ENCODE measurements at places on chromosomes 2 and 18. TPM values are rescaled to one million over a fixed set of nuclear protein-coding genes. Genes with fewer than 3 reads are reported as not detected.
A peak's percentile ranks its signal among the peaks of the same experiment; 100 is the strongest.

- H3K27ac ChIP-seq: no peak overlapping the region
- H3K4me1 ChIP-seq: no peaks in the 10 kb centered on the region
- DNase-seq: no peak
- no peak overlapping the region for H3K4me3 ChIP-seq
- no peaks in the 10 kb centered on the region for H3K27me3 ChIP-seq
Measured at GRCh38 chr2:29423061-29423666, 307.9 kb downstream of the CLIP4 start.

DNA sequence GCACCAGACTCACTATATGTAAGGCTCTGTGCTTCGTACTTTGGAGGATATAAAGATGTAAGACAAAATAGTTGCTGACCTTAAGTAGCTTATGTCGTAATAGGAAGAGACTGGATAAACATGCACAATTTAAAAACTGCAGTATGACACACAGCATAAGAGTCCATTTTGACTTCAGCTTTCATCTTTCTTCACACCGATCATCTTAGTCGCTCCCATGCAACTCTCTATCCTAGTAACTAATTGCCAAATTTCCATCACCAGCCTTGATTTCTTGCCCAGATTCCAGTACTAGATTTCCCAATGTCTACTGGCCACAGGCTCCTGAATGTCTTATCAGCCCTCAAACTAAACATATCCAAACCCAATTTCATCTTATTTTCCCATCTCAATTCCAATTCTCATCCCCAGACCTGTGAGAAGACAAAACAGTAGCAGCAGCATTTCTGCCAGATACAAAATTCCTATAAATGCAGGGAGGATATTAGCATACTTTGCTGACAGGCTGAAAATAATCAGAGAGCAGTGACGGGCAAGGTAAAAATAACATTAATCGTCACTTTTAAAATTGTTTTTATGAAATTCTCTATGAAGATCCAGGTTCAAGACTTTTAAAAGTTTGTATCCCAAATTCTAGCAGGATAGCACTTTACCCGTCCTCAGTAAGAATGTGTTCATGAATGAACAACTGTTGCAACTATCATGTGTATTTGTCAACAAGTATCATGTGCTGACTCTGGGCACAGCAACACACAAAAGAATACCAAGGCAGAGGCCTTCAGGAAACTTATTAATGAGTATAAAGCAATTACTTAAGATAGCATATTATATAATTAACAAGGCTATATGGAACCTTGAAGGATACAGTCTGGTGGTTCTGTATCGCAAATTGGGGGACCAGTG, 42.2 kb downstream of the KIDINS220 start:
- peaks cover 62% of the 10 kb centered on the region for H3K36me3 ChIP-seq
- no peak overlapping the region for H3K27ac ChIP-seq
- H3K27me3 ChIP-seq: no peaks in the 10 kb centered on the region
- H3K4me3 ChIP-seq: no peak overlapping the region

- H3K36me3 ChIP-seq: no peaks in the 10 kb centered on the region
- no peak for DNase-seq
- H3K27me3 ChIP-seq: peaks cover 11% of the 10 kb centered on the region
- H3K27ac ChIP-seq: no peak overlapping the region
Measured at GRCh38 chr2:70808983-70809958, 11.1 kb downstream of the CLEC4F start.

GRCh38 chr18:54713386-54713785, 114.9 kb upstream of the RAB27B start:
- H3K4me1 ChIP-seq: peaks cover 5% of the 10 kb centered on the region
- no peak overlapping the region for H3K4me3 ChIP-seq
- H3K27ac ChIP-seq: no peak overlapping the region
- no peak for DNase-seq

GRCh38 chr2:170770606-170771420, 635 bp downstream of the ERICH2 start:
- H3K27me3 ChIP-seq: peaks cover 16% of the 10 kb centered on the region
- 0 out of 2 replicates have a peak overlapping the region, but pooled peaks have one; percentile 2 for H3K27ac ChIP-seq

- H3K36me3 ChIP-seq: no peaks in the 10 kb centered on the region
- no peak overlapping the region for H3K4me3 ChIP-seq
- no peak overlapping the region for H3K27ac ChIP-seq
Measured at GRCh38 chr2:78992451-78992806, 33.1 kb upstream of the REG3G start.

DNA sequence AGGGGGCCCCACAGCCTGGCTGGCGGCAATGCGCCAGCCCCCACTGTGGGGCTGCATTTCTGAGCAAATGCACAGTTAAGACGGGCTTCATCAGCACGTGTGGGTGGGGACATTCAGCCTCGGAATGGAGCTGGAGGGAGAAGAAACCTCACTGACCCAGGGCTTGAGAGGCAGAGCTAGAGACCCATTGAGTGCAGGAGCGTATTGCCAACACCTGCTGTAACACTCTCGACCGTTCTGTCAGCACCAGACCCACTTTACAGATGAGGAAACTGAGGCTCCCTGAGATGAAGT, 200.9 kb upstream of the RAB6C start:
- H3K4me3 ChIP-seq: no peak overlapping the region
- DNase-seq: no peak
- no peaks in the 10 kb centered on the region for H3K4me1 ChIP-seq
- peaks cover 4% of the 10 kb centered on the region for H3K27me3 ChIP-seq
- no peak overlapping the region for H3K27ac ChIP-seq

DNA sequence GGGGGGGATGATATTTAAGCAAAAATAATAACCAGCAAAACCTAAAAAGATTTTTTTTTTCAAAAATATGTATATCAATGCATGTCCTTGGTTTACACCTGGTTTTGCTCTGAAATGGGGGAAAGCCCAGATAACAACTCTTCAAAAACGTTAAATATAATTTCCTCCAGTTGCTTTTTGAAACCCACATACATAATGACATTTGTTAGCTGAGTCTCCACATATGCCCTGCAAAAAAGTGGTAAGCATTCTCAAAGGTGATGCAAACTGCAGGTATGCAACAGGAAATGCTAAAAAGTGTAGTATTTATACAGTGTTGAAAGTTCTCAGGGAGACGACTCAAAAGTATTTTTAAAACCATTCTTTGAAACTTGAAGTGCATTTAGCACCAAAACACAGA, 258.6 kb downstream of the ZEB2 start:
- no peaks in the 10 kb centered on the region for H3K36me3 ChIP-seq
- no peak for DNase-seq
- no peak overlapping the region for H3K27ac ChIP-seq
- H3K4me3 ChIP-seq: no peak overlapping the region

DNA sequence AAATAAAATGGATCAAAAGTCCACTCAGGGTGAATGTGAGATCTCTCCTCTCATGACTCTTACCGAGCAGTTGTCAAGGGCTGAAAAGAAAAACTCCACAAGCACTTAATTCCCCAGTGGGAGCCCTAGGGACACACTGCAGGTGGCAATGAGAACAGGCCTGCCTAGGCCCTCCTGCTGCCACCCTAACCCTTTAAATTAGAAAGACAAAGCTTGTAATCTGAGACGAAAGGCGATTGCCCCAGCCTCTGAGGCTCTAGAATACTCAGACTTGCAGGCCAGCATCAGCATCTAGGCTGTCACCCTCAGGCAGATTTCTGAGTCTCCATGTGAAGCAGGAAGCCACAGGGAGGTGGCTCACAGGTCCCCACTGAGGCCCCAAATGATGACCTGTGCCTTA, 457.0 kb upstream of the MYT1L start:
- H3K27me3 ChIP-seq: no peaks in the 10 kb centered on the region
- H3K27ac ChIP-seq: no peak overlapping the region
- no peak overlapping the region for H3K4me3 ChIP-seq
- H3K36me3 ChIP-seq: no peaks in the 10 kb centered on the region
- DNase-seq: no peak
- H3K4me1 ChIP-seq: no peaks in the 10 kb centered on the region

- H3K27me3 ChIP-seq: no peaks in the 10 kb centered on the region
- no peak overlapping the region for H3K4me3 ChIP-seq
- no peaks in the 10 kb centered on the region for H3K4me1 ChIP-seq
- DNase-seq: no peak
- no peak overlapping the region for H3K27ac ChIP-seq
Measured at GRCh38 chr2:16114070-16114469, 173.7 kb downstream of the MYCN start.

GRCh38 chr2:174085781-174086180, 120.6 kb upstream of the SP3 start:
- H3K27me3 ChIP-seq: no peaks in the 10 kb centered on the region
- H3K4me3 ChIP-seq: no peak overlapping the region
- no peak overlapping the region for H3K27ac ChIP-seq
- no peak for DNase-seq
- H3K4me1 ChIP-seq: no peaks in the 10 kb centered on the region

- H3K27ac ChIP-seq: no peak overlapping the region
- no peaks in the 10 kb centered on the region for H3K36me3 ChIP-seq
- no peak overlapping the region for H3K4me3 ChIP-seq
- H3K27me3 ChIP-seq: peaks cover 7% of the 10 kb centered on the region
- no peak for DNase-seq
Measured at GRCh38 chr2:169727065-169727464, 6.6 kb upstream of the KLHL23 start.

DNA sequence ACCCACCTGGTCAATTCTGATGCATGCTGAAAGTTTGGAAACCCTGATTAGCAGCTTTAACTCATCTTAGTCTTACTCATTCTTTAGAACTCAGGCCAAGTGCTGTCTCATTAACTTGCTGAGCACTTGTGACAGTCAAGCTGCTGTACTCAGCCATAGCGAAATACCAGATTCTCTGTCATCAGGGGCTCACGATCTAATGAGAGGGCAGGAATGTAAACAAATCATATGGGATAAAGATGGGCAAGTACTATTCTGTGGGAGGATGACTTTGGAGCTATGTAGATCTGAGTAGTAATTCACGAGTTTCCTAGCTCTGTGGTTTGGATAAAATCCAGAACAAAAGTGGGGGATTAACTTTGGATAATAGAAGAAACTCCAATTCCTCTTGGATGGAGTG, 376.6 kb downstream of the HRH4 start:
- H3K4me1 ChIP-seq: no peaks in the 10 kb centered on the region
- H3K4me3 ChIP-seq: no peak overlapping the region
- no peak overlapping the region for H3K27ac ChIP-seq
- no peaks in the 10 kb centered on the region for H3K36me3 ChIP-seq
- H3K27me3 ChIP-seq: no peaks in the 10 kb centered on the region

- H3K4me1 ChIP-seq: peaks cover 31% of the 10 kb centered on the region
- H3K36me3 ChIP-seq: peaks cover 21% of the 10 kb centered on the region
- DNase-seq: no peak
Measured at GRCh38 chr2:218397820-218398436, 1.7 kb upstream of the CTDSP1 start.

- H3K27me3 ChIP-seq: no peaks in the 10 kb centered on the region
- no peak overlapping the region for H3K4me3 ChIP-seq
- H3K4me1 ChIP-seq: no peaks in the 10 kb centered on the region
- no peak for DNase-seq
Measured at GRCh38 chr18:76980663-76981395, 151.8 kb downstream of the MBP start.

DNA sequence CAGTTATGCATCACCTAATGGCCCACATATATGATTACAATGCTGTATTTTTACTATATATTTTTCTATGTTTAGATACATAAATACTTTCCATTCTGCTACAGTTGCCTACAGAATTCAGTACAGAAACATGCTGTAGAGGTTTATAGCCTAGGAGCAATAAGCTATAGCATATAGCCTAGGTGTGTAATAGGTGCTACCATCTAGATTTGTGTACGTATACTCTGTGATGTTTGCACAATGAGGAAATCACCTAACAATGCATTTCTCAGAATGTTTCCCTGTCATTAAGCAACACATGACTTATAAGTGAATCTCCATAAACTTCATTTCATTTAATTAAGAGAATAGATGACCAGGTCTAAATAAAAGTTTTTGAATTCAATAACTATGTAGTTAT, 43.5 kb downstream of the SLC38A11 start:
- no peak for DNase-seq
- H3K27me3 ChIP-seq: no peaks in the 10 kb centered on the region
- no peaks in the 10 kb centered on the region for H3K36me3 ChIP-seq

GRCh38 chr2:37020887-37021796, 54.8 kb upstream of the STRN start:
- H3K4me3 ChIP-seq: no peak overlapping the region
- no peaks in the 10 kb centered on the region for H3K27me3 ChIP-seq
- no peak overlapping the region for H3K27ac ChIP-seq

GRCh38 chr18:73948497-73948896, 199.1 kb downstream of the FBXO15 start:
- H3K27ac ChIP-seq: no peak overlapping the region
- no peaks in the 10 kb centered on the region for H3K36me3 ChIP-seq
- no peak for DNase-seq

- H3K4me3 ChIP-seq: no peak overlapping the region
- peaks cover 13% of the 10 kb centered on the region for H3K36me3 ChIP-seq
- H3K4me1 ChIP-seq: peaks cover 18% of the 10 kb centered on the region
- no peaks in the 10 kb centered on the region for H3K27me3 ChIP-seq
- H3K27ac ChIP-seq: no peak overlapping the region
- DNase-seq: peak; percentile 45
Measured at GRCh38 chr2:46540496-46541331, 61.3 kb downstream of the TMEM247 start.

DNA sequence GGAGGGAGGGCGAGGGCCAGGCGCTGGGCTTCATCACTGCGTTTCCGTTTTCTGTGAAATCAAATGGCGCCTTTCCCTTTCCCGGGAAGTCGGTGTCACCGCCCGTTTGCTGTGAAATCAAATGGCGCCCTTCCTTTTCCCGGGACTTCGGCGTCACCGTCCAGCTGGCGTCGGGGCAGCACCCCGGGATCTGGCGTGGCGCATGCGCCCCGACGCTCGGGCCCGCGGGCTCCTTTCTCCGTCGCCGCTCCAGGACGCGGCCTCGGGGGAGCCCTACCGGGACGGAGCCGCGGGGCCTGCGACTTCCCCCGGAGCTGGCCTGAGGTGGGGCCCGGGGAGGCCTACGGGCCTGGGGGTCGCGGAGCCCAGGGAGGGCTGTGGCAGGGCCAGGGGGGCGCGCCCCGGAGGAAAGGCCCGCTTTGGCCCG, at the start of gene FAM228A:
Gene FAM228A, plus strand, starts transcription at position 203 of the 427 bp plus-strand sequence. CDS start 428 bp downstream, outside the sequence.
- H3K4me1 ChIP-seq: no peaks in the 10 kb centered on the region
- H3K36me3 ChIP-seq: no peaks in the 10 kb centered on the region
- H3K4me3 ChIP-seq: no peak within 1 kb of the TSS
- H3K27ac ChIP-seq: no peak within 1 kb of the TSS

Gene PPP1CB
- 206 TPM for total RNA-seq

Gene ADGRF3
- total RNA-seq: 0.18 TPM

Gene TBC1D8
- 18.6 TPM for total RNA-seq

Gene C18orf54
- total RNA-seq: 10.2 TPM

Gene ZAP70
- not detected for total RNA-seq

Gene CD8B2
- total RNA-seq: not detected

Gene RANBP2
- 44.6 TPM for total RNA-seq

Gene CFC1
- not detected for total RNA-seq

Gene DSG1
- not detected for total RNA-seq

Gene EFHD1
- total RNA-seq: 0.66 TPM
